Activated T-helper 1 cell treated with anti-CD3 and anti-CD28 coated beads, Interleukin-2, amount 50 U/mL, for 16 hours (primary cell): ENCODE measurements at places on chromosomes 7 and 10.

GRCh38 chr7:100875356-100875751, 451 bp downstream of the SRRT start:
- no peak for DNase-seq

- no peak for DNase-seq
Measured at GRCh38 chr10:78389419-78389818, 355.8 kb downstream of the RPS24 start.

DNA sequence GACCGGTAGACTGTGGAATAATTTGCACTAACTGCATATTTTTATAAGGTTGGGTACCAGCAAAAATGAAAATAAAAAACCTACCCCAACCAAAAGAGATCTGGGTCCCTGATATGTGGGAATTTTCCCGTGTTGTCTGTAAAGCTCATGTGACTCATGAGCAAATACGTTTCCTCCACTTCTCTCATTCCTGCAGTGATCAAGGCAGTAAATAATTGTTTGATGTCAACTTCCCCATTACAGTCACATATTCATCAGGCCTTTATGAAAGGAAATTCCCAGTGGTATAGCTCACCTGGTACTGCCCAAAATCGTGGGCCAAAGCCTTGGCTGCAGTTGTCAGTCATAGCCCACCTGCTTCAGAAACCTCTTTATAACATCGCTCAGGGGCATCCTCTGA, 166.0 kb upstream of the ANK3 start:
- no peak for DNase-seq

- DNase-seq, result peak; percentile 0
Measured at GRCh38 chr7:27181795-27182275, 3.2 kb downstream of the HOXA11 start.

- no peak for DNase-seq
Measured at GRCh38 chr10:125022671-125023070, 80.7 kb downstream of the ZRANB1 start.

- DNase-seq, result no peak
Measured at GRCh38 chr7:74344132-74344496, 54.9 kb downstream of the CLIP2 start.

DNA sequence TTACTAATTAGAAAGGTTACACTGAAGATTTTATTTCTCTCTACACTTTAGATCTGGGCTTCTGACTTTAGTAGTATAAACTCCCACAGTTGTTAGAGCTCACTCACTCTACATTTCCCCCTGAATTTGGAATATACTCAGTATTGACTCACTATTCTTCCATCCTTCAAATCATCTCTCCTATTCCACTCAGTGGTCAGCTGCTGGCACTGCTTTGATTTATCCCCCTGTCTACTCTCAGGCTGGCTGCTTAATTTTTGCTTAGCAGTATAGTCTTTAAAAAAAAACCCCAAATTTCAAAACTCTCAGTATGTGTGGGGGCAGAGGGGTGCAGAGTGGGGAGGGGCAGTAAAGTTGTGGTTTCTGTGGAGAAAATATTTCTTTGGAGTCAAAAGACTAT, 68.9 kb downstream of the CDK6 start:
- no peak for DNase-seq

- DNase-seq, result no peak
Measured at GRCh38 chr7:135808206-135808605, 59.6 kb upstream of the FAM180A start.

- peak; percentile 14 for DNase-seq
Measured at GRCh38 chr10:29734962-29735627, 100.3 kb upstream of the SVIL start.

GRCh38 chr10:89440226-89441009, 26.1 kb downstream of the IFIT5 start:
- no peak for DNase-seq

- DNase-seq, result no peak
Measured at GRCh38 chr10:74061104-74061503, 63.2 kb downstream of the VCL start.

DNA sequence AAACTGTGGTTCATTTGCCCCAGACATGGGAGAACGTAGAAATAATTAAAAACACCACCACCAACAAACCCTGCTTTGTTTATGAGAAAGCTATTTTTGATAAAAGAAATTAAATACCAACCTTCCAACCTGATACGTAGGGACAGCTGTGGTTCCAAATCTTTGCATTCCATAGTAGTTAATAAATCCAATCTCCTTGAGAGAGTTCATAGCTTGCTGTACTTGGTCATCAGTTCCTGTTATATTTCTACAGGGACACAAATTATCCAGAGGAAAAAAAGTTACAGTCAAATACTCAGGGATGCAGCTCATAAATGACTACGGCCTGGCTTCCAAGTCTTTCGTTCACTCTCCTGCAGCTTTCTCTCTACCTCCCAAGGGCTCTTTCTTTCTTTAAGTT, 41.1 kb downstream of the PUS7 start:
- no peak for DNase-seq

GRCh38 chr7:4246536-4246935, 435.6 kb upstream of the FOXK1 start:
- no peak for DNase-seq

- no peak for DNase-seq
Measured at GRCh38 chr7:113207441-113207840, 89.1 kb upstream of the SMIM30 start.

DNA sequence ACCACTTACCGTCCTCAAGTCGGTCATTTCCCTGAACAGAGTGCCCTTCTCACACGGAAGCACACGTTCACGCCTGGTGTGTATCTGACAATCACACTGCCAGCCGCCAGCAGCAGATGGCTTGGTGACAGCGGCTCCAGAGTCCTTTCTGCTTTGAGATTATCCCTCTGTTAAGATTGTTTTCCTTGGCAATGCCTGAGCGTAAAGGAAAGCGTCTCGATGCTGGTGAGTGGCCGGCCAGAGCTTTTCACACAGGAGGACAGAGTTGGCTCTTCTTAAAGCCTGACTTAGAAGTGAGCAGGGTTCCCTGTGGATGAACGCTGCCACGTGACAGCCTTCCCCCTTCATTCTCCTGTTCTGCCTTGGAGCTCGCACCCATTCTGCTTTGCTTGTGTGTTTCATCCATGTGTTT, 22.1 kb upstream of the PRKAR1B start:
- no peak for DNase-seq

DNA sequence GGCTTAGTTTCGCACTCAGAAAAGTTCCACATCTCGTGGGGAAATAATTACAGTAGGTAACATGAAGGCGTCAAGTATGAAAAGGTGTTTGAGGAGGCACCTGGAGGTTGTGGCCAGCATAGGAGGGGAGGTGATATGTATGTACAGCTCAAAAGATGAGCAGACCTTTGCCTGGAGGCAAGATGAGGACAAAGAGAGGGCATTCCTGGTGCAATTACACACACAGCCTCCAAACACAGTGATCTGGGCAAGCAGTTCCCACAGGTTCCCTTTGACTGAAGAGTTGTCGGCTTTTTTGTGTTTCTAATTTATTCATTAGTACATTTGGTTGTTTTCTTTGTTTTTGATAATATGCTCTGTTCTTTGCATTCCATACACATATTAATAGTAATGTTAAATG, 46.9 kb downstream of the CDK14 start:
- DNase-seq, result no peak

- no peak for DNase-seq
Measured at GRCh38 chr7:75879771-75880184, 944 bp downstream of the RHBDD2 start.

GRCh38 chr10:44180321-44181168, 204.4 kb downstream of the CXCL12 start:
- DNase-seq, result no peak

GRCh38 chr7:945147-945555, 9.3 kb downstream of the ADAP1 start:
- no peak for DNase-seq

- DNase-seq, result no peak
Measured at GRCh38 chr7:93719546-93719945, 145.0 kb upstream of the CALCR start.

DNA sequence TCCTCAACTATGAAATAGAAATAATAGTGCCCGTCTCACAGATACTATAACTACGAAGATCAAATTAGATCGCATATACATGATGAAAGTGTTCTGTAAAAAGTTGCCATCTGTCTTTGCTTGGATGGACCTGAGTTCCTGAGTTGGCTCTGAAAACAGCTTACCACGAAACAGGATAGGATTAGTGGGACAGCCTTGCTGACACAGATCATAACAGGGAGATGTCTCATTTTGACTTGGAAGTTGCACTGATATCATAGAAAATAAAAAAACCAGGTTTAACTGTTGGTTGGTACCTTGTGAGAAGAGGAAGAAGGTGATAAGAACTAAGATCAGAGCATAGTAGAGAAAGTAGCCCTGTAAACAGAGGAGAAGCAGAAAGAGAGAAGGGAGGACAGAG, 79.3 kb upstream of the AGBL3 start:
- no peak for DNase-seq

GRCh38 chr7:101558742-101559325, 70.3 kb downstream of the MYL10 start:
- no peak for DNase-seq

DNA sequence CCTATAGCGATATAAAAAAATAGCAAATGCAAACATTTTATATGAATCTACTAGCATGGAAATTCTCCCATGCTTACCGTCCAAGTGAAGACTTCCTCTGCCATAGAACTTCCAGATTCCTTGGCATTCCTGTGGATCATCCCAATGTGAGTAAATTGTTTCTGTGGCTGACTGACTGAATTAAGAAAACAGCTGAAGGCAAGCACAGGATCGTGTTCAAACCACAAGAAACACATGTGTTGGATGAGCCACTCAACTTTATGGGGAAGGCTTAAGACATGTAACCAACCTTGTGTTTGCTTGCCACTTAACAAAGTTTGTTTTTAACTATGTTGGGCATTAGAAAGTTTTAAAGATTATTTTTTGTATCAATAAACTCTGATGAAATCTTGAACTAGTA, 2.6 kb upstream of the MYPN start:
- no peak for DNase-seq

DNA sequence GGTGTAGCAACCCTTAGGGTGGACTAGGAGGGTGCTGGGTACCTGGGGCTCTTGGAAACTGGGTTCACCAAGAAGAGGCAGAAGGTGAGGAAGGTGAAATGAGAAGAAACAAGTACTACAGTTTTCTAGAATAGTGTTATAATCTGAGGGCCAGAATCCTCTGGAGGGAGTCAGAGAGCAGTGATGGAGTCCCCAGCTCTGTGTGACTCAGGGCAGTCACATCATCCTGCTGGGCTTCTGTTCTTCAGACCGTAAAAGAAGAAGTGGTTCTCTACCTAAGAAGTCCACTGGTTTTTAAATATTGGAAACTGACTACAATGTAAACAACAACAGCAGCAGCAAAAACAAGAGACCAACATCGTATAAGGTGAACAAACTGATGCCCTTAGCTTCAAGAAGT, 197.3 kb downstream of the PRPF18 start:
- no peak for DNase-seq

DNA sequence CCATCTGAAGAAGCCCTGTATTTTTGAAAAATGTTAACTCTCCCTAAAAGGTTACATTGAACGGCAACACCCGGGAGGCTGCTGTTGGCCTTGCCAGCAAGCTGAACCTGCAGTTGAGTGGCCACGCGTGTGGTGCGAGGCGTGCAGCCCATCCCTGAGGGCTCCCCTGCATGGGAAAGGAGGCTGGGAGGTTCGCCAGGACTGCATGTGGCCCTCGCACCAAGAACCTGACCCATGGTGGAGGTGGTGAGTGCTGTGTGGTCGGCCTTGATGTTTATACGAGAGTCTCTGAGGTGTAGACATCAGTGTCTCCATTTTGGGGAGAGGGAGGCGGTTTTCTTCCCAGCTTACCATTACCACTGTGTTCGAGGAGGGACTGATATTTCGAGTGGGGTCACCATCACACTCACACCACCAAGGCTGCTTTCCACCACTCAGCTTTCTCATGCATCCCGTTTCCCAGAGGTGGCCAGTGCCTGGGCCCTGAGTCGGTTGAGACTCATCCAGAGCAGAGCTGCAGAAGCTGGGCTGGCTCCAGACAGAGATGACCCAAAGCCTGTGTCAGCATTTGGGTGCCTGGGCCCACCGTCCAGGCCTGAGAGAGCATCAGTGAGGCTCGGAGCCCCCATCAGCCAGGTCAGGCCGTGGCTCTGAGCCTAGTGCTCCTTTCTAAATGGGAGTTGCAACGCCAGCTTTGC, 222.6 kb downstream of the EBF3 start:
- DNase-seq, result no peak

DNA sequence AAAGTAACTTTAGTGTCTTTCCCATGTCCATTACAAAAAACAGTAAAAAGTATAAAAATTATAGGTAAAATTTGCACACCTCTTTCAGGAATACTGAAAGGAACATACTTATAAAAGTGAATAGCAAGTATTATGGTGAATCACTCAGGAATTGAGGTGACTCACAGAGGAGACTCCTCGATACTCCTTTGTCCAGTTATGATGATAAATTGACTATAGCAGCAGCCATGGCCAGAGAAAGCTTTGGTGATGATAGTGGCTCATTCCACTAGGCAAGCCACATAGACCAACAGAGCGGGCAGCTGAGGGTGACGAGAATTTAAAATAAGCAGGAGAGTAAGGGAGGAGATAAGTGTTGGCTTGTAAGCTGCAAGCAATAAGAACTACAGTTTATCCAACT, 1231.1 kb upstream of the CELF2 start:
- DNase-seq, result no peak

DNA sequence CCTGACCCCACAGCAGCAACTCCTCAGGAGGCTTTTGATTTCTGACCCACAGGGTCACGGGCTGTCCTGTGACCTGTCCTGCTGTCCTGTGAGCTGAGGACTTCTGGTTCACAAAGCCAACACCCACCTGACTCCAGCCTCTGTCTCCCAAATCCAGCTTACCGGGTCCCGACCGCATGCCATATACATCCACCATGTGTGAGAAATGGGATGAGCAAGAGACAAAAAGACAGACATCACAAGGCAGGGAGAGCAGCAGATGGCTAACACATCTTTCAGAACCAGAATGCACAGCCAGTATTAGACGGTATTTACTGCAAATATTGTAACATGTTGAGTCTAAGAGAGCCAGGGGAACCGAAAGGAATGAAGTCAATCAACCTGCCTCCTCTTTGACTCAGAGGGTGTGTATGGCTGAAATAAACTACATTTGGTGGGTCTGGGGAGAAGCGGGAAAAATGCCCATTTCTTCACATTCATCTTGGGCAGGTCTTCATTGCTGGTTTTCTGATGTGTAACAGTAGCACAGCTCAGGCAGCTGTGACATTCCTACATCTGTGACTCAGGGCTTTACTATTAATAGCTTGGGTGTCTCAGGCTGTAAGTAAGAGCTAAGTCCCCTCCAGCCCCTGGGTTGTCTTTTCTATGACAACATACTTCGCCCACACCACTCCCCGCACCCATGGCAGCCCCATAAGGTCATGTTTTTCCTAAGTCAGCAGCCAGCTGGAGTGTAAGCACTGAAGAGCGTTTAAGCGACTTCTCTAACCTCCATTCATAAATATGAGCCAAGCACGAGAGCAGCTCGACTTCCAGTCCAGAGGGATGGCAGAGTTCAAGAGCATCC, 25.0 kb downstream of the ABLIM1 start:
- no peak for DNase-seq

- DNase-seq, result no peak
Measured at GRCh38 chr7:145269418-145270161, 433.7 kb upstream of the TPK1 start.

GRCh38 chr7:111407258-111407657, 155.0 kb downstream of the IMMP2L start:
- DNase-seq, result no peak

- DNase-seq, result no peak
Measured at GRCh38 chr7:9945857-9946256, 1027.8 kb upstream of the PHF14 start.
